Stimulated activated CD4-positive, alpha-beta T cell treated with anti-CD3 and anti-CD28 coated beads, Interleukin-15, amount 100 ng/mL, for 1 hour (primary cell): ENCODE measurements at places on chromosomes 12 and 14.

GRCh38 chr14:54209511-54210250 is 187.1 kb upstream of the CDKN3 start:
- DNase-seq, result no peak

GRCh38 chr12:90322006-90322405 is 613.4 kb upstream of the ATP2B1 start:
- no peak for DNase-seq

- no peak for DNase-seq
These were observed 445.4 kb upstream of the OR4E1 start for GRCh38 chr14:22118899-22119477.

DNA sequence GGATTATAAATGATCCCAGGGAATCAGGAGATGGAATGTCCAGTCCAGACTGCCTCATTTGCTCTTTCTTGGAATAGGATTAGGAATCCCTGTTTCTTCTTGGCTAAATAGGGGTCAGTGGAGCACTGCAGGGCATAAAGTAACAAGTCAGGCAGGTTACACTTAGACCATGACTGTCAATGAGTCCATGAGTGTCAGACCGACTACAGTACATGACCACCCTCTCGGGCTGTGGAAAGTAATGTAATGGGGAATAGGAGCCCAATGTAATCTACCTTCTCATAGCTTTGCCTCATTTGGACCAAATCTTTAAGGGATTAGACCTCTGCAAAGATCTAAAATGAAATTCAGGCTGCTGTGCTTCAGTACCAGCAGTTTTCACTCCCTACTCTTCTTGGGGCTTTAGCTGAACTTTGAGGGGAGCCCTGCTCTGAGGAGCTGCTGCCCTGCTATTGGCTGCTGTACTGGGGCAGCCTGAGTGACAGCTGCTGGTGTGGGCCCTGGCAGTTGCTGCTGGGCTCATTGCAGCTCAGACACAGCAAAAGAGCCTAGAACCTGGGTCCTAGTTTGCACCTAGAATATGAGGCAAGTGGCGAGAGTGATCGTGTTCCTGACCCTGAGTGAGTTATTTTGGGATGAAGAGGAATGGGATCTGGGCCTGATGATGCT is 62.2 kb upstream of the OR4E1 start:
- DNase-seq, result no peak

GRCh38 chr12:96570579-96570978 is 81.2 kb downstream of the CFAP54 start:
- no peak for DNase-seq

DNA sequence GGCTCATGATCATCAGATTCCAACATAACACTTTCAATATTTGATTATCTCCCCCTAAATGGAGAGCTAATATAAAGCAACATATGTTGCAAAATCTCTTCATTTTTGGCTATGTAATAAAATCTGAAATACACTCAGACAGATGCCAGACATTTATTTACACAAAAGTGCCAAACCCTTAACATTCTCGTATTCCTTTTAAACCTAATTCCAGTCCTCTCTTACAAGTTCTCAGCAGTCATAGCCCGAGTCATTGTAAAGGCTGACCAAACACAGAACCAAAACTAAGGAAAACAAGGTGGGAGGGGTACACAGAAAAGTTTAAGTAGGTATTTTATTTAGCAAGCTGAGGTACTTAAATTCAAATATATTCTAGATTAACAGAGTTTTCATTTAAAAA is 81.4 kb downstream of the LRP6 start:
- no peak for DNase-seq

GRCh38 chr14:97975962-97976361 is 1178.8 kb downstream of the VRK1 start:
- DNase-seq, result no peak

GRCh38 chr12:42468341-42468821 is 121.2 kb downstream of the PRICKLE1 start:
- no peak for DNase-seq

DNA sequence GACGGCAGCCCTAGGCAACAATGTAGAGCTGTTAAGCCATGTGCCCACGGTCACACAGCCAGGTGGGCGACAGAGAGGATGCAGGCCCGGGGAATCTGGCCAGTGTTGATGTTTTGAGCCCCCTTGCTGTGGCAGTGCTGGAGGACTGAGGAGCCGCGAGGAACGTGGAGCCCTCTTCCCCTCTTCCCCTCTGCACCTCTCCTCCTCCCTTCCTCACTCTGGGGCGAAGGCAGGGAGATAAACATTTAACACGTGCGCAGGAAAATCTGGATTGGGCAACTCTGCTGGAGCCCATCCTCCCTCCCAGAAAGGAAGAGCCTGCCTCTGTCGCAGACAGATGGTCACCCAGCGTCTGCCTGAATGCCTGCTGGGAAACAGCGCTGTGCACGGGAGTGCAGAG is 376.8 kb downstream of the FUT8 start:
- no peak for DNase-seq

- DNase-seq, result no peak
These were observed 34.2 kb downstream of the PPM1H start for GRCh38 chr12:62900686-62901272.

DNA sequence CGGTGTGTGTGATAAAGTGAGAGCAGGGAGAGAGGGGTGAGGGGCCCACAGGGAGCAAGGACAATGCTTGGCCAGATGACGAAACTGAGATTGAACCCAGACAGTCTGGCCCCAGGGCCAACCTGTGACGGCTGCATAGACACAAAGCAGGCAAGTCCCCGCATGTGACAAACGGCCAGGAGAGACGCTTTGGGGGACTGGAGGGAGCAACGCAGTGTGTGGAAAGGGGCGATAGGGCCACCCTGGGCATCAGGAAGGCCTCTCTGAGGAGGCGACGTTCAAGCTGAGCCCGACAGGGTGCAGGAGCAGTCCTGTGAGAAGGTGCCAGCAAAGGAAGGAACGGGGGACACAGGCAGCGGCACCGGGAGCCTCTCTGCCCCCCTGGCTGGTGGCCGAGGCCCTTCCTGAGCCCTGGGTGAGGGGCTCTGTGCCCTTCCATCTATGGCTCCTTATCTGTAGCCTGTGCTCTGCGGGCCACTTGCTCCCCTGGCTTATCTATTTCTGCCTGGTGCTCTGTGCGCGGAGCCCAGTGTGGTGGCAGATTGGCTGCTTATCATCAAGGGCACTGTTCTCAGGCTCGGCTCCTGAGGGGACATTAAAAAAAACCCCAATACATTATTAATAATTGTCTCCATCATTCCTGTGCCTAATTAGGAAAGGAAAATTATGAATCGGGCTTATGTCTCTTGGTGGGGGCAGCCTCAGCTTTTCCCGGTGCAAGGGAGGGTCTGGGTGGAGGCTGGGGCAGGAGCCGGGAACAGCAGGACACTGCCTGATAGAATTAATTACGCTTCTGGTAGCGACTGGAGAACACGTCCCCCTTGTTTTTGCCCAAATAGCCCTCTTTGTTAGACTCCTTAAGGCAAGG is 39.8 kb downstream of the PRIMA1 start:
- DNase-seq, result no peak

GRCh38 chr12:75721796-75722195 is 210.4 kb upstream of the KRR1 start:
- DNase-seq, result no peak

DNA sequence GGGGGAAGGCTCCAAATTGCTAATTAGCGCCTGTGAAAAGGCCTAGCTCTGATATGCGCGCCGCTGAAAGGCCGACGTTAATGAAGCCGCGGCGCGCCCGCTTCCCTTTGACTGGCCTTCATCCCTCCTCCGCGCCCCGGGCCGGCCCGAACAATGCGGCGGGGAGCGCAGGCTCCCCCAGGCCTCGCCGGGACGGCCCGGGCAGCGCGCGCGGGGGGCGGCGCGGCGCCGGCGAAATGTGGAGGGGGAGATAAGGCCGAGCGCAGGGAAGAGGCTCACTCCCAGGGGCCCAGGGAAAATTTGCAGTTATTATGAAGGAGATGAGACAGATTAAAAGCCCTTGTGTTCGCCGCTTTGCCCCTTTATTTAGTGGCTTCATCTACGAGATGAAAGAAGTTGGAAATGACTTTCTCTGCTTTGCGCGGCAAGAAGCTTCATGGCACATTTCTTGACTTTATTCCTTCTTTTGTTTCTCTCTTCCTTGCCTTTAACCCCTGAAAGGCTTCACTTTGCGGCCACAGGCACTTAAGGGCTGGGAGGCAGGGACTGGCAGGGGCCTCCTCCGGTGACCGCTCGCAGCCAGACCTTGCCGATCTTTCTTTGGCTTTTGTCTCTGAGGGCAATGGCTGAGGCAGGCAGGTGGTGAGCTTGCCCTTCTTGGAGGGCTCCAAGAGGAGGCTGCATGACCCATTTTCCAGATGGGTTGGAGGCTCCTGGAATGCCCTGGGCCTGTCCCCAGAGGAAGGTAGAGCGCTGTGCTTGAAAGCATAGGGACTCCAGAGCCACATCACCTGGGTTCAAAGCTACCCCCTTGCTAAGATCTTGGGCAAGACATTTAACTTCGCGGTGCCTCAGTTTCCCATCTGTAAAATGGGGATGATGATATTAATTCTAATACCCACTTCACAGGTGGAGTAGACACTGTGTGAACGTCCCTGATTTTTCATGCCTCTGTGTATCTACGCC is 12.7 kb upstream of the GPATCH2L start:
- DNase-seq, result no peak

GRCh38 chr14:21589317-21589716 is 9.4 kb upstream of the OR10G3 start:
- DNase-seq, result no peak

GRCh38 chr14:31926123-31926522 is 151.0 kb upstream of the ARHGAP5 start:
- DNase-seq, result no peak

DNA sequence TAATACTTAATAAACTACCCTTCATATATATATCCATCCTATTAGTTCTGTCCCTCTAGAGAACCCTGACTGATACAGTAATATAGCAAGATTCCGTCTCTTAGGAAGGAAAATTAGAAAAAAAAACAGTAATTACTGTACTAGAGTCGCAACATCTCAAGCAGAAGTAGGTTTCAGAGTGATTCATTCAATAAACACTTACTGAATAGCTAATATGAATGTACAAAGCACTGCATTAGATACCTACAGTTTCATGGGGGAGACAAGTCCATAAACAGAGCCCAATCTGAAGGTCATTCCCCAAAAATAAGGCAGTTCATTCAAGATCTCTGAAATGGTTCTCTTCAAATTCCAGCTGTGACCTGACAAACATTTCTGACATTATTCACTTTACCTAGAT is 9.9 kb downstream of the CERS5 start:
- DNase-seq, result no peak

- DNase-seq, result no peak
These were observed 25.8 kb downstream of the GPR135 start for GRCh38 chr14:59439256-59439965.

DNA sequence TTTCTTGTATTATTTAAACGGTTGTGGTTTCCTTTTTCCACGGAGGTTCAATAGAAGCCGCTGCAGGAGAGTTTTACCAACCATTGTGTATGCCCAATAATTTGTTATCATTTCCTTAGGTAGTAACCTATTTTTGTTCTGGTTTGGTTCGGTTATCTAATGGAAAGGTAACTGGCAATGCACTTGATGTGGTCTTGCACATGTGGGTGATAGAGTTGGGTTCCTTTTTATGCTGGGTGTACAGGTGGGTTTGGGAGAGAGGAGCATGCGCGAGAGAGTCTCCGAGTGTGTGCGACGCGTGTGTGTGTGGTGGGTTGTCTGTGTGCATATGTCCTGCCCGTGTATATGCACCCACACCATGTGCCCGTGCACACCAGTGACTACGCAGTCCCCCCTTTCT is 102.7 kb upstream of the FKBP4 start:
- no peak for DNase-seq

DNA sequence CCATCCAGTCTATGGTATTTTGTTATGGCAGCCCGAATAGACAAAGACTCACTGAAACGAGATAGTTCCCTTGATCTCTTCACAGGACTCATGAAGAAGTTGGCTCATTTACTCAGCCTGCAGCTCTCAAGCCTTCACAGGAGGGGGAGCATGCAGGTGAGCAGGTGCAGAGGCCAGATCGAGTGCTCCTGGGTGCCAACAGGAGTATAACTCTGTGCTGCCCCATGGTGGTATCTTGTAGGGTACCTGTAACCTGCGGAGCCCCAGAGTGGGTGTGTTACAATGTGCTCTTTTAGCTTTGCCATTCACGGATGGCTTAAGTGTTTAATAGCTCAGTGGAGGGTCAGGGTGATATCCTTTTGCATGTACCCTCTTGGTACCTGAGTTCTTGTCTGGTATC is 159.5 kb downstream of the METTL25 start:
- DNase-seq, result no peak

DNA sequence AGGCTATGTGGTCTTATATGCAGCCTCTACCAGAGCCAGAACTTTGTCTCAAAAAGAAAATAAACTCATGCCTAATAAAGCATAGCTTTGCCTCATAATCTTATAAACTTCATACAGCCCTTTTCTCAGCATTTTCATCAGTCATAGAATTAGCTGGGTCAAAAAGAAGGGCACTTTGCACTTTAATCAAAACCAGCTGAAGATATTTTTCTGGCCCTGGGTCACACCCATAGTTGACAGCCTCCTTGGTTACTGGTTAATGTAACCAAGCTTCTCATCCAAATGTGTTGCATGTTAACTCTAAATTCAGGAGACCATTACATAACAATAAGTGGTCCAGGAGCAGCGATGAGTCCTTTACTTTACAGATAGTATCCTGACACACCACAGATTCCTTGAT is 558.2 kb downstream of the FLRT2 start:
- DNase-seq, result no peak

- DNase-seq, result no peak
These were observed 136.8 kb upstream of the NTF3 start for GRCh38 chr12:5295151-5295550.

GRCh38 chr12:39619316-39619659 is 315 bp downstream of the ABCD2 start:
- no peak for DNase-seq

GRCh38 chr12:75183967-75184366 is 25.7 kb downstream of the KCNC2 start:
- no peak for DNase-seq

DNA sequence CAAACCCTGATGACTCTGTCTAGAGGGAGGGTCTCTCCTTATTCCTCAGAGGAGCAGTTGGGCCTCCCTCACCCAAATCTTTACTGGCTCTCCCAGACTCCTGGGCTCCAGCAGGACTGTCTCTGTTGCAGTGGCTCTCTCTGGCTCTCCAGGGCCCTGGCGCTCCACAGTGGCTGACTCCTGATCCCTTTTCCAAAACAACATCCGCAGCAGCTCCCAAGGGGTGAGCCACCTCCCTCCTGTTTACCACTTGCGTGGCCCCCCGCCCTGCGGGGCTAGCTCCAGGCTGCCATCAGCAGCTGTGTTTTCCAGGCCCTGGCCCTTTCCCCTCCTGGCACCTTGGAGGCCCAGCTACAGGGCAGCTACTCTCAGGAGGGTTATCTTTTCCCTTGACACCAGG is 123.5 kb downstream of the CALM1 start:
- no peak for DNase-seq

GRCh38 chr12:108689314-108690190 is 41.8 kb downstream of the CORO1C start:
- no peak for DNase-seq

- no peak for DNase-seq
These were observed 5.1 kb upstream of the LTBP2 start for GRCh38 chr14:74616996-74617700.

DNA sequence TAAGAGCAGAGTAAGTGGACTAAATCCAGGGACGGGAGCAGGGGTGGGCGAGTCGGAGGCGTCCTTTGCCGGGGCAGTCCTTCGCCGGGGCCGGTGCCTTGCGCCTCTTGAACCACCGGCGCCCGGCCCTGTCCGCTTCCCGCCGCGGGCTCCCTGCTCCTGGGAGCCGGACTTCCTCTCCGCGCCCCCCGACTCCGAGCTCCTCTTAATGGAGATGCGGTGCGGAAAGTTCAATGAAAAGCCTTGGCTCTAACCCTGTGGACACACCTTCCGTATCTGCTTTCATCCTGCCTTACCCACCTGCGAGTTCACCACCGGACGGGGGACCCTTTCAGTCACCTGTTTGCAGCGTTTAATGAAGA is 412 bp downstream of the FGFR1OP2 start:
- no peak for DNase-seq
